GM23338 (cell line): ENCODE measurements at places on chromosomes 3 and 15. TPM values are rescaled to one million over a fixed set of nuclear protein-coding genes. Genes with fewer than 3 reads are reported as not detected.

DNA sequence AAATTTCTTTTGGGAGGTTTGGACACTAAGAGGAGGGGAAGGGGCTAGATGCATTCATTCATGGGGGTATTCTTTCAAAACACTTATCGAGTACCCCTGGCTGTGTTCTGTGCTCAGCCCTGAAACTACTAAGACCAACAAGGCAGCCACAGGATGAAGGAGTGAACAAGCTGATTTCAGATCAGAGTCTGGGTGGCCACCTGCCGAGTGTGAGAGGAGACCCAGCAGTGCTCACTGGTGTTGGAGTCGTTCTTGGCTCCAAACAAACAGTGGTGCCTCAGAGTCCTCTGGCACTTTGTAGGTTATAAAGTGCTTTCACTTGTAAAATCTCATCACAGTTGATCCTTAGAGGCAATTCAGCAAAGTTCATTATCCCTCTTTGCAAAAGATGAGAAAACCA, 48.8 kb upstream of the CMTM8 start:
- DNase-seq = no peak

- DNase-seq = no peak
Observed at GRCh38 chr15:29784413-29784812, 37.9 kb downstream of the TJP1 start.

DNA sequence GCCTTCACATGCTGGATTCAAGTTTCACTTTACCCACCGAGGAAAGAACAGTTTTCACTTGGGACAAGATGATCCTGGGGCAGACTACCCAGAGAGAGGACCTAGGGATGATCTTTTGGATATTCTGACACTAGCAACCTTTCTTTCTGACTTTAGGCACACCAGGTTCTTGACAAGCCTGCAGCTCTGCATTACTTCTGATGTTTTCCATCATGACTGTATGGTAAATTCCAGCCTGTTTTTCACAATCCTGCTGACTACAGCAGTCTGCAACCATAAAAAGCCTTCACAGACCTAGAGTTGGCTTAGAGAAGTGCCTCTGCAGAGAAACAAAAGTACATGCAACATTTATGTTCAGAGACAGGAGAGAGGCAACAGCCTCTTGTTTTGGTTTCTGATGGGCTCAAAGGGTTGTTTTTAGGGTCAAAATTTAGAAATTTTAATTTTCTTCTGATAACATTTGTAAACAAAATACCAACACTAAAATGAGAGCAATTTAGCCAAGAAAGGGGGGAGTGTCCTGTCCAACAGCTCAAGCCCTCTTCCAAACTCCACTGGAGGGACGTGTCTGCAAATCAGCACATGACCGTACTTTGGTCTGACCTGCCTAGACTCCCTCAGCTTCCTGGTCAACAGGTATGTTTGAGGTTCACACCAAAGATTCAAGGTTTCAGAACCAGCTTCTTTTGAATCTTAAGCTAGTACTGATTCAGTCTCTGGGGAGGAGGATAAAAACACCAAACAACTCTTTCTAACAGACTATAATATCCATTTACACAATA, 799 bp downstream of the ABI3BP start:
- no peak for DNase-seq

DNA sequence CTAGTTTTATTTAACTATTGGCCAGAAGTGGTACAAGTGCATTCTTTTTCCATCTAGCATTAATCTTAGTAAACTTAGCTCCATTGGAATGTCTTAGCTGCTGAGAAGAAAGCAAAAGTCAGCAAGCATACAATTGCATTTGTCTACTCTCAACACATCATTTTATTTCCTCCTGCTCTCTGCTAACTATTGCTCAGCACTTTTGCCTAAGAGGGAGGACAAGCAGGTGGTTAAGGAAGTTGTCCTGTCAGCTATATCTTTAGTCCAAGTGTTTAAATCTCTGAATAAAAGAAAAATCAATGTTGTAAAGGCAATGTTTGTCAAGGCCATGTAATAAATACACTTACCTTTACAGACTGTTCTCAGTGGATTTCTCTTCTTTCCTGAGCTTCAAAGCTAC, 51.0 kb downstream of the FHIT start:
- no peak for DNase-seq

- DNase-seq = no peak
Observed at GRCh38 chr3:171251835-171252234, 208.4 kb downstream of the TNIK start.

DNA sequence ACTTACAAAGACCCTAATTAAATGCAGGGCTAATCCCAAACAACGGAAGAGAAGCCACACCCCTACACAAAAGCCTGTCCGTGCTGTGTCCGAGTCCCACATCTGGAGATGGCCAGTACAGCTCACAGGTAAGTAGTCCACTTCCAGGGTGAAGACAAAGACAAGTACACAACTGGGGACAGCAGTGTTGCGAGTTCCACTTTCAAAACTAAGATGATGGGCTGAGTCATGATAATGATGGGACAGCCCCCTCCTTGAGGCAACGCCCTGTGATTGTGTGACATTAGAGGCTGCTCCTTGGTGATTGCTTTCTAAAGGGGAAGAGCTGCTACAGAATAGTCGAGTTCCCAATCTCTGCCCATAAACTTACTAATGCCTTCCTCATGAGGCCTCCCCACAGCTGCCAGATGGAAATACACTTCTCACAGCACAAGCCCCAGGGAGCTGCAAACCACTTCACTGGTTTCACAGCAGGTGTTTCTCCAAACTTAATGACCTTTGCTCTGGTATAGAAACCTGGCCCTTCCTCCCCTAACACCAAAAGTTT, 27.6 kb downstream of the RFT1 start:
- no peak for DNase-seq

GRCh38 chr15:39680868-39681267, 100.0 kb downstream of the THBS1 start:
- no peak for DNase-seq

DNA sequence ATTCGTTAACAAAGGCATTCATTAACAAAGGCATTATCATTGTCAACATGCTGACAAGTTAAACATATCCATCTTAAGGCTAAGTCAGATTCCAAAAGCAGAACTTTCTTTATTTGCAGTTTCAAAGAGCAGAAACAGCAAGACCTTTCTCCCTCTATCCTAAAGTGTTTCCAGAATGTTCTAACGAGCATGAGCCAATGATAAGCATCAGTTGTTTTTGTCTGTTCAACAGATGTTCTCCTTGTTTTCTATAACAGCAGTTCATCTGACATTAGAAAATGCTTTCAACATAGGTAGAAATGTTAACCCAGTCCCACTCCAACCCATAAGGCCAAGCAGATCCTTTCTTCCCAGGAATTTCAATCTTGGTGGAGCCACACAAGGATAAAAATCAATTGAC, 77.6 kb upstream of the POMGNT2 start:
- no peak for DNase-seq

DNA sequence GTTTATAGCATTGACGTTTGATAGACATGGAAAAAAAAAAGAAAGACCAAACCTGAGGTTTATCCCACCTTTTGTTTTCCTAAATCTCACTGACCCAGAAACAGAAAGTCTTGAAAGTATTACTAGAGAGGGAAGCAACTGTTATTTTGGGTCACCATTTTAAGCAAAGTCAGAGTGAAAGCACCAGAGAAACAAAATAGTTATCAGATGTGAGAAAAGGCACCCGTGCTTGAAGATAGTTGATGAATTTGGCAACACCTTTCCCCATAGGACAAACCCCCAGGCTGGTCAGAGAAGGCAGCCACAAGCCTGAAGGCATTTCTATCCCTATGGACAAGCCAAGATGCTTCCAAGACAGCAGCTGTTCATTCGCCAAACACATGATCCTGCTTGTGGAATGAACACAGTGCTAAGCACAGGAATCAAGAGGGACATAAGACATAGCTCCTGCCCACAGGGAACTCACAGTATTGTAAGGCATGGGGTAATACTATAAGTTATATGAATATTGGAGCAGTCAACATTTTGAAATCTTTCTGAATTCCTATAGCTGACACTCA, 170.9 kb downstream of the ERC2 start:
- DNase-seq = no peak

DNA sequence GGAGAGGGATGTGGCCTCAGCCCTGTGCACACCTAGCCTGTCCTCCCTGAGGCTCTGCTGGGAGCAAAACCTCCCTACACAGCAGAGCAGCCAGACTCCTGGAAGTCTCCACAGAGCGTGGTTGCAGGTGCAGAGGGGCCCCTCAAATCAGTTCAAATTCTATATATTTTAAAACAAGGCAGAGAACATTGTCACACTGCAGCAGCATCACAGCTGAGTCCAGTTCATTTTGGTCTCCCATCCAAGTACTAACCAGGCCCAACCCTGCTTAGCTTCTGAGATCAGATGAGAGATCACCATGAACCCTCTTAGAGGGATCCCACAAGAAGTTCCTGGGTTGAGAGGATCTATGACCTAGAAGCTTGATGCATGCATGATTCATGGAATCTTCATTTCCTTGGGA, 331.0 kb upstream of the RGMA start:
- DNase-seq = no peak

DNA sequence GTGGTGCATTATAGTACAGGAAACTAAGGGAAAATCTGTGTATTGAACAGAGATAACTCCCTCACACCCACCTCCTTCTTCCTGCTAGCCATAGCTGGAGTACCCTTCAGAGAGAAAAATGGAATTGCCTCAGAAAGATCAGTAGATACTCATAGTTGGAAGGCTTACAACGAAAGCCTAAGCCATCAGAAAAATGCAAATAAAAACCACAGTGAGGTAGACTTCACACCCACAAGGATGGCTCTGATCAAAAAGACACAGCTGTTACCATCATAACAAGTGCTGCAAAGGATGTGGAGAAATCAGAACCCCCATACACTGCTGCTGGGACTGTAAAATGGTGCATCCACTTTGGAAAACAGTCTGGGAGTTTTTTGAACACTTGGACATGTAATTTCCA, 7.4 kb upstream of the DLG1 start:
- no peak for DNase-seq

GRCh38 chr15:38531509-38531908, 33.1 kb downstream of the RASGRP1 start:
- no peak for DNase-seq

DNA sequence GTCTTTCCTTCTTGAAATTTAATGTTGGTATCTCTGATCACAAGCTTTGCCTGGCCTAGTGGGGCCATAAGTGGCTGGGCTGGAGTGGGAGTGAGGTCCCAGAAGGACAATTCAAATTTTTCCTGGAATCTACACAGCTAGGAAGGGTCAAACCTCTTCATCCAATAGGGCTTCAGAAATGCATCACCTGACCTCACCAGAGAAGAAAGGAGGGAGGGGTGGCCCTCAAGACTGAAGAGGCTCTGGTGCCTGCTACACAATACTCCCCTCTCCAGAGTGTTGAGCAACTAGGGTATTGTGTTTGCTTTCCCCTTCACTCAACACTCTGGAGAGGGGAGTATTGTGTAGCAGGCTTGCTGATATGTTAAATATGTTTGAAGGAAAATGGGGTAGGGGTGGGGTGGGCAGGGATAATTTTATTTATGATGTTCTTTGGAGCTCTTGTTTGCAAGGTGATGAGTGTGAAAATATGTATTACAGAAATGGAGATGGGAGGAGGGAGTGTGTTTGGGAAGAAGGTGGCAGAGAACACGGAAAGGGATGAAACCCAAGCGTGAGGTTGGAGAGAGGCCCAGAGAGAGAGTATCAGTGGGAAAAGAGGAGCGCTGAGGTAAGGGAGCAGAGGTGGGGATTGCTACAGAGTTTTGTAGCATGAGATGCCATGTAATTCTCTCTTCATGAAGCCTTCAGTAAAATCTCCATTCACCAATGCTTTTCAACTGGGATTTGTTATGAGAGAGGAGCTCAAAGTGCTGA, 5.7 kb upstream of the KLHL24 start:
- DNase-seq = peak; percentile 21

- no peak for DNase-seq
Observed at GRCh38 chr3:126540342-126540849, 16.4 kb downstream of the CHST13 start.

DNA sequence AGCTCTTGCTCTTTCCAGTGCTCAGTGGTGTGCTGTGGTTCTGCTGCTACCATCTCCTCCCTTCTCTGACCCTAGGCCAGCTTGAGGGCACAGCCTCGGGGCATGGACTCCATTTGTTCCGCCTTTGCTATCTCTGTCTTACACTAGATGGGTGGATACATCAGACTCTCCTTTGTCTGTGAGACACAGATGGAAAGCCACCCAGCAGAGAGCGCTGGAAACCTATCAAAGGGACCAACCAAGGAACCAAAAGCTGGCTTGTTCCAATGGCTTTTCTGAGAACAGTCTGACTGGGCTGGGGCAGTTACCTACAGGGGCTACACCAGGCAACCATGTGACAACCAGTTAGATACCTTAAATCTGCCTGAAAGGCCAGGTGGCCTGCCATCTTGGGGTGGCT, 63.8 kb downstream of the NPTN start:
- no peak for DNase-seq

GRCh38 chr3:106813742-106814141, 563.5 kb upstream of the CCDC54 start:
- DNase-seq = no peak

DNA sequence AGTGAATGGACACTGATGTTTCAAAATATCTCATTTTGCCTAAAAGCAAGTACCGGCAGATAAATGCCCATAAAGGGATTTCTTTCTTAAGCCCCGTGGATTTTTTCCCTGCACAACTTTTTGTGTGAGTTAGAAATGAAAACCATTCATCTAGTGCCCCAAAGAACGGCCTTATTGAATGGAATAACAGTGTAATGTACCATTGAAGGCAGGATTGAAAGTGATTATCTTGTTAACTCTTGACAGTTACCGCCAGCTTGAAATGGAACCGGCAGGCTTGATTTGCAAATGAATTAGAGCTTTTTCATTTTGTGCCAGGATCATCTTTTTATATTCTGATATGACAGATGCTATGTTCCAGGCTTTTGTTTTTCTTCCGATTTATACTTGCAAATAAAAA, 162.2 kb downstream of the RSRC1 start:
- DNase-seq = no peak

DNA sequence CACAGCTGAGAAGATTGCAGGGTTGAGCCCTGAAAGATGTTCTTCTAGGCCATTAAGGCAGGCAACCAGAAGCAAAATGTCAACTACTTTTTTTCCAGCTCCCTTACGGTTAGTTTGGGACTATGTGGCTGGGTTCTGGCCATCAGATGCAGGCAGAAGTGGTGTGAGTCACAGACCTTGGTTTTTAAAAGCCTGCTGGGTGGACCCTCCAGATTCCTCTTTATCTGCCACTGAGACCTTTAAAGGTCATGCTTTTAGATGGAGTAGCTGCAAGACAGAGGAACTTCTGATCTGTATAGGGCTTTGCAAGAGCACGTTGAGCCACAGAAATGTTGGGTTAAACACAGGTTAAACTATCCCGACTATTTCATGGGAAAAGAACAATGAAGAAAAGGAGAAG, 102.9 kb downstream of the CHST2 start:
- no peak for DNase-seq

- DNase-seq = peak; percentile 90
Observed at GRCh38 chr15:26866298-26867199, at the start of gene GABRA5. TSS of gene GABRA5 (plus strand) at chr15:26867062. CDS start at chr15:26869249, 2,187 bp downstream.

The RAB7A gene
- 79.5 and 89.8 TPM in 2 replicates for total RNA-seq

The CLDN16 gene
- not detected in 2 replicates for total RNA-seq

The PPP1R14D gene
- total RNA-seq = not detected in 2 replicates

The TLR9 gene
- not detected in 2 replicates for total RNA-seq

The ZNF860 gene
- total RNA-seq = 12.4 and 14.7 TPM in 2 replicates

The SNX22 gene
- total RNA-seq = 1.9 and 5.7 TPM in 2 replicates

The SI gene
- total RNA-seq = not detected in 2 replicates

The QRICH1 gene
- 114 and 149 TPM in 2 replicates for total RNA-seq

The DOCK3 gene
- total RNA-seq = 5.6 and 6.1 TPM in 2 replicates
